ENCODE measurements at places on chromosomes 4 and X. TPM values are rescaled to one million over a fixed set of nuclear protein-coding genes. Genes with fewer than 3 reads are reported as not detected.
A peak's percentile ranks its signal among the peaks of the same experiment; 100 is the strongest.

GRCh38 chrX:129845616-129846190, 2.0 kb upstream of the ZDHHC9 start:
- no peak for DNase-seq

- no peak for DNase-seq
Observed at GRCh38 chr4:143768007-143768591, 67.6 kb upstream of the FREM3 start.

GDPD2 gene
- total RNA-seq, result not detected

DNA sequence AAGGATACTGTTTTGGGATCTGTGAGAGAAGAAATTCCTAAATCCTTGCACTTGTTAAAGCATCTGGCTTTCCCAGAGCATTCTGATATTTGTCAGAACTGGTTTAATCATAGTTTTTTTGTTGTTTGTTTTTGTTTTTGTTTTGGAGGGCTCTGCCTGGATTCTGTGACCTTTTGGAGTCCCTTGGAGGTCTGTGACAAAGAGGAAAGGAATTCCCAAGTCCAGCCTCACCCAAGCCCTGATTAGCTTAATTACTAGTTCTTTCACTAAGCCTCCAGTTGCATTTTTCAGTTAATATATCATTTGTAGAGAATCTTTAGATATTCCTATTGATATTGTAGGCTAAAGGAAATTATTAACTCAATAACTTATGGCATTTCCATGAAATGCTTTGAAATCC, 711 bp downstream of the ACE2 start:
- DNase-seq, result no peak

- DNase-seq, result no peak
Observed at GRCh38 chr4:106114270-106114669, 201.7 kb downstream of the TBCK start.

TKTL2 gene
- not detected for total RNA-seq

CENPE gene
- 0.35 TPM for total RNA-seq

DNA sequence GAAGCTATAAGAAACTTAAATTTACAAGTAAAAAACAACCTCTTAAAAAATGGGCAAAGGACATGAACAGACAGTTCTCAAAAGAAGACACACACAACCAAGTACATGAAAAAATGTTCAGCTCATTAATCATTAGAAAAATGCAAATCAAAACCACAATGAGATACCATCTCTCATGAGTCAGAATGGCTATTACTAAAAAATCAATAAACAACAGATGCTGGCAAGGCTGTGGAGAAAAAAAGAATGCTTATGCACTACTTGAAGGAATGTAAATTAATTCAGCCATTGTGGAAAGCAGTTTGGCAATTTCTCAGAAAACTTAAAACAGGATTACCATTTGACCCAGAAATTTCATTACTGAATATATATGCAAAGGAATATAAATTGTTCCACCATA, 666.3 kb upstream of the GRIA3 start:
- DNase-seq, result no peak

DNA sequence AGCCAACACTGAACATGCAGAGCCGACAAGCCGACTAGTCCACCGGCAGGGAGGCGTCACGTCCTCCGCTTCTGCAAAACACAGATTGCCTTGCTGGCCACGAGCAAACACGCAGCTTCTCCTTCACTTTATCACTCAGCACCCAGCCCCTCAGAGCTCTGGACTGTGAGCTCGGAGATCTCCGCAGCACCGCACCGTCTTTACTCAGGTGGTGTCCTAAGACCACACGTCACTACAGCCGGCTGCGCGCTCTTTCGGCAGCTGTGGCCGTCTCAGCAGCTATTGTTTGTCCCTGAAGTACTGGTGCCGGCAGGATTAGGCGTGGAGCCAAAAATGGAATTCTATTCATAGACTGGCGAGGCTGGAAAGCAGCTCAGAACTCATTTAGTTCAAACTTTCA, 72.0 kb downstream of the FAT1 start:
- peak; percentile 72 for DNase-seq

GRCh38 chrX:130262231-130262630, 6.5 kb downstream of the ZNF280C start:
- DNase-seq, result no peak

ALAS2 gene
- not detected for total RNA-seq

DNA sequence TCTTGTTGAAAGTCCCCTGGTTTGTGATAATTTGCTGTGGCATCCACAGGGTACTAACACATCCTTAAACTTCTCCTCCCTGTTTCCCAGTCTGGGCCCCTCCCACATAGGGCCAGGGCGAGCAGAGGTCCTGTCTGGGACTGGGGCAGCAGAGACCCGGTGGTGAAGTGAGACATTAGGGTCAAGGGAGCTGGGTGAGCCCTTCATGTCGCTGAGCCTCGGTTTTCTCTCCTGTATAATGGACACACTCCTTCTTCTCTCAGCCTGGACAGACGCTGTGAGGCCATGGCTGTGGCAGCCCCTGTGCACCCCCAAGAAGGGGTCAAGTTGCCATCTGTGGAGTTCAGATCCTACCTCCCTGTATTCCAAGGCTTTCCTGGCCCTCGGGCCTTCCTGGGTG, 33.0 kb upstream of the HMX1 start:
- peak; percentile 7 for DNase-seq

SPANXC gene
- not detected for total RNA-seq

DAPP1 gene
- 0.42 TPM for total RNA-seq

GRCh38 chr4:40177591-40177990, 19.2 kb upstream of the RHOH start:
- no peak for DNase-seq

DNA sequence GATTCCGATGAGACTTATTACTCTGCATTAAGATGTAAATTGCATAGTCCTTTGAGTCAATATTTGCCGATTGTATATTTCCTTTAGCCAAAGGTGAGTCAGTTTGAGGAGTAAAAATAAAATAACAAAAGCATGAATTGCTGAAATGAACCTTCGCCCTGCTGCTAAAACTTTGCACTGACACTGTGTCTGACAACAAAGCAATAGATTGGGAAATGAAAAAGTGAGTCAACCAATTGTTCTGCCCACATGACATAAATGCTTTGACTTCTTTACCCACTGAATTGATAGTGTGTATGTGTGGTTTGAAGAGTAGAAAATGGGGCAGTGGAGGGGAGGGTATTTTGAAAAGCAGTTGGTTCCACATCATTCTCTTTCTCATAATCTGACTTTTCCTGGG, 88.4 kb upstream of the AFF2 start:
- no peak for DNase-seq

PLRG1 gene
- total RNA-seq, result 37.0 TPM

GRCh38 chr4:177313263-177313662, 3.6 kb downstream of the NEIL3 start:
- no peak for DNase-seq

DNA sequence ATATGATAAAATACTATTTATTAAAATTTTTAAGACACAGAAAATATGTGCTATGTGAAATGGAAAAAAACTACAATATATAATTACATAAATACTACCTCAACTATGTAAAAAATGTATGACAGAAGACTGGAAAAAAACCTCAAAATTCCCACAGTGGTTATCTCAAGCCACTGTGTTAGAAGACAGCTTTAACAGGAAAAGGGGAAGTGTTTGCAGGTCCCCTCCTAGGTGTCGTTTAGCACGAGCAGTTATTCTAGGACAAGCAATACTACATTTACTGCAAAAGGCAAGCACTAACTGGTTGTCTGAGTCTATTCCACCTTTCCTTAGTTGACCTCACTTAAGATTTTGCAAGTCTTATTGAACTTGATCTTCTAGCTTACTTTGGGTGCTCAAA, 44.9 kb upstream of the PHF8 start:
- DNase-seq, result no peak

TMPRSS11F gene
- not detected for total RNA-seq

- DNase-seq, result peak; percentile 71
Observed at GRCh38 chrX:15854080-15854655, 445 bp downstream of the AP1S2 start.

GRCh38 chrX:7946960-7947359, 19.7 kb upstream of the PNPLA4 start:
- DNase-seq, result no peak

DNA sequence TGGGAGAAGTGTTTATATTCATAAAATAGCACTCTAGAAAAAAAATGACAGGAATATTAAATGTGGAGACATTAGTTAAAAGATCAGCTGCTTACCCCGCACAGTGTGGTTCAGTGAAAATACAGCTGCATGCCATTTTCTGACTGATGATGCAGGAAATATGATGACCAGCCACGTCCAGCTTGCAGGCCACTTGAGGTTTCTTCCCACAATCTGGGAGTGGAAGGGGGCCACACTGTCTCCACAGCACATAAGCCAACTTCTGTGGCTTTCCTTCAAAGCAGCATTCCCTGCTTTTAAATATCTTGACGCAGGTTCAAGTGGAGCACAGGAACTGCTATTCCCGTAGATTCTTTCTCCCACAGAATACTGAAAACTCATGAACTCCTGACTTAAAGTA, 173.4 kb upstream of the GALNT7 start:
- DNase-seq, result no peak

DNA sequence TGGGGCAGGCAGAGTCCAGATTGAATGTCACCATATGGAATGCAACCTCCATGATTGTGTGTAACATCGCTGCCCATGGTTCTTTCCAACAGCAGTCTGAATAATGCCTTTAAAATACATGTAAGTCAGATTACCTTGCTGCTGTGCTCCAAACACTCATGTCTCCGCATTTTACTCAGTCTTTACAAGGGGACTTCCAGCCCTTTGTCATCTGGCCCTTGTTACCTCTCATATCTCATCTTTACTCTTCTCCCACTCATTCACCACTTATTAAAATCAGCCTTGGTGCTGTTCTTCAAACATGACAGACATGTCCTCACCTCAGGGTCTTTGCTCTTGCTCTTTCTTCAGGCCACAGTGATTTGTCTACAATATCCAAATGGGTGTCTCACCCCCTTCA, 200.4 kb upstream of the GYPA start:
- DNase-seq, result no peak

GRCh38 chr4:175431694-175432093, 380.4 kb downstream of the GPM6A start:
- no peak for DNase-seq

ITIH6 gene
- total RNA-seq, result not detected

JADE3 gene
- total RNA-seq, result 9.5 TPM

INPP4B gene
- 15.5 TPM for total RNA-seq

- DNase-seq, result no peak
Observed at GRCh38 chrX:97820170-97820569, 936.5 kb downstream of the RPA4 start.

DNA sequence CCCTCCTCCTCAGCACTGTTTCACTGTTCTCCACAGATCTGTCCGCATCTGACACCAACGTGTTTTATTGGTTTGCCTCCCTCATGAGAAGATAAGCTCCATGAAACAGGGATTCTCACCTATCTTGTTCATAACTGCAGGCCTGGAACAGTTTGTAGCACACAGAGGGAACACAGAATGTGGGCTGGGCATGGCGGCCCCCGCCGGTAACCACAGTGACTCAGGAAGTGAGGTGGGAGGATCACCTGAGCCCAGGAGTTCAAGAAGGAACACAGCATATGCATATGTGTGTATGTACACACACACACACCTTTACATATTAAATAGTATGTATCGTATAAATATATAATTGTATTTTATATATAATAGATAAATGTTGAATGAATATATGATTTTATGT, 168.6 kb downstream of the AFAP1 start:
- no peak for DNase-seq

DNA sequence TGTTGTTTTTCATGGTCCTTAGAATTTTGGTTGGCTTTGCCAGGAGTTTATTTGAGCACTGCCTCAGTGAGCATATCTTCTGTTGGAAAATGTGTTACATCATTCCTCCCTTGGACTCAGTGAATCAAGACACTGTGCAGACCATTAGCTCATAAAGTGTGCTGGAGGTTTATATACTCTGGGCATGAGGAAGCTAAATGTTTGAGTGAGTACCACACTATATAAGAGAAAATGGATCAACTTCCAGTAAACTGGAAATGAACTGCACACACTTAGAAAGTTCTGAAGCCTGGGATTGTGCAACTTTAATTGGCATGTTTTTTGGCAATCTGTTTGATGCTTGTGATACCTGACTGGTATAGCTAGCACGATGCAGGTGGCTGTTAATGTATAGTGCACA, 75.9 kb downstream of the LIMCH1 start:
- DNase-seq, result no peak

- DNase-seq, result no peak
Observed at GRCh38 chr4:144411700-144412099, 234.3 kb upstream of the HHIP start.

GRCh38 chrX:1481636-1482529, 29.2 kb upstream of the ASMTL start:
- DNase-seq, result peak; percentile 56

GRCh38 chr4:158285429-158286216, 75.3 kb downstream of the TMEM144 start:
- DNase-seq, result no peak

DNA sequence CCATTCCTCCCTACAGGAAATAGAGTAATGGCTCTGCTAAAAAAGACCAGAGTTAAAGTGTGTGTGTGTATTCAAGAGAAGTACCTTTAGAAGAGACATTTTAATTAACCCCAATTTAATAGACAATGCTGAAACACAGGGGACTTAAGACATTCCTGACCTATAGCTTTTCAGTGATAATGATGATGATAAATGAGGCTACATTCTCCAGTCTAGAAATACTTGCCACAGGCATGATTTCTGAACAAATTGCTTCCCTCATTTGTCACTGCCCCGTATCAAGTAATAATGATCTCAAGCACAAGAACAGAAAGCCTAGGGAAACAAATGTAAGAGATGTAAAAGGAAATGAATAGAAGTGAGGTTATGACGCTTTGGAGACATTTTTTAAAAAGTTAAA, 117.1 kb downstream of the UNC5C start:
- no peak for DNase-seq

- no peak for DNase-seq
Observed at GRCh38 chrX:3940000-3940610, 226.7 kb upstream of the PRKX start.

- no peak for DNase-seq
Observed at GRCh38 chr4:56424176-56424575, 11.2 kb downstream of the PPAT start.

DNA sequence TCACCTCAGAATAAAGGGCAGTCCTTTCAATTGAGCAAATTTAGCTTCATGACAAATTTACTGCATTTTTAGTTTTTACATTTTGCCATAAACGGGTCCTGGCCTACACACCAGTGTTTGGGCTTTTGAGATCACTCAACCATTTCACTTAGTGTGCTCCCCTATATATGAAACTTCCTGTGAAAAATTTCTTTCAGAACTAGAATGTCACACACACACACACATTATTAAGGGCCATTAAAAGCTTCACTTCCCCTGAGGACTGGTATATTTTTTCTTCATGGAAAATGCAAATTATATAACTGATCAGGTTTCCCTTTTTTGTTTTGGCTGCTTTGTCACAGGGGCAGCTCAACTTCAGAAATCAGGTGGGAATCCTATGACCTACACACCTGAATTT, 206.5 kb downstream of the ENOX2 start:
- DNase-seq, result no peak

GRCh38 chr4:151627491-151627890, 133.3 kb downstream of the GATB start:
- DNase-seq, result no peak

GRCh38 chr4:146943691-146944375, 1.8 kb downstream of the TTC29 start:
- DNase-seq, result no peak
